GM23338 (cell line): ENCODE measurements at places on chromosomes 7 and 10.

- H3K27ac ChIP-seq, result no peak overlapping the region
- no peaks in the 10 kb centered on the region for H3K4me1 ChIP-seq
- DNase-seq, result no peak
- H3K27me3 ChIP-seq, result no peaks in the 10 kb centered on the region
Observed at GRCh38 chr7:106247841-106248240, 36.9 kb downstream of the NAMPT start.

DNA sequence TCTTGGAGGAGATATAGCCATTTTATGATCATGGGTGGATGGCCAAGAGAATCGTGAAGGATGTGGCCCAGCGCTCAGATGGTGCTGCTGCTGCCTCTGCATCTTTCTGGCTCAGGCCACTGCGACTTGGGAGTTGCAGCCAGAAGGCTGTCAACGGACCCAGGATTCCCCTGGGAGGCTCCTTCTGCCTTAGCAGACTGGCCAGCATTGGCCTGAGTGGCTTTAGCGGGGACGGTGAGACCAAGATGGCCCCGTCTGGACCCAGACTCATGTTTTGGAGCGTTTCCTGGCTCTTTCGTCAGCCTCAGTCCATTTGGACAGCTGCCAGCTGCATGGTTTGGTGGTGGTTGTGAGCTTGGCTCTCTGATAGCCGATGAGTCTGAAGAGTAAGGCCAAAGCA, 97.2 kb downstream of the GALNT17 start:
- DNase-seq, result no peak
- H3K4me1 ChIP-seq, result peaks cover 5% of the 10 kb centered on the region; the same call in 1 of the 2 replicates
- no peaks in the 10 kb centered on the region for H3K27me3 ChIP-seq

DNA sequence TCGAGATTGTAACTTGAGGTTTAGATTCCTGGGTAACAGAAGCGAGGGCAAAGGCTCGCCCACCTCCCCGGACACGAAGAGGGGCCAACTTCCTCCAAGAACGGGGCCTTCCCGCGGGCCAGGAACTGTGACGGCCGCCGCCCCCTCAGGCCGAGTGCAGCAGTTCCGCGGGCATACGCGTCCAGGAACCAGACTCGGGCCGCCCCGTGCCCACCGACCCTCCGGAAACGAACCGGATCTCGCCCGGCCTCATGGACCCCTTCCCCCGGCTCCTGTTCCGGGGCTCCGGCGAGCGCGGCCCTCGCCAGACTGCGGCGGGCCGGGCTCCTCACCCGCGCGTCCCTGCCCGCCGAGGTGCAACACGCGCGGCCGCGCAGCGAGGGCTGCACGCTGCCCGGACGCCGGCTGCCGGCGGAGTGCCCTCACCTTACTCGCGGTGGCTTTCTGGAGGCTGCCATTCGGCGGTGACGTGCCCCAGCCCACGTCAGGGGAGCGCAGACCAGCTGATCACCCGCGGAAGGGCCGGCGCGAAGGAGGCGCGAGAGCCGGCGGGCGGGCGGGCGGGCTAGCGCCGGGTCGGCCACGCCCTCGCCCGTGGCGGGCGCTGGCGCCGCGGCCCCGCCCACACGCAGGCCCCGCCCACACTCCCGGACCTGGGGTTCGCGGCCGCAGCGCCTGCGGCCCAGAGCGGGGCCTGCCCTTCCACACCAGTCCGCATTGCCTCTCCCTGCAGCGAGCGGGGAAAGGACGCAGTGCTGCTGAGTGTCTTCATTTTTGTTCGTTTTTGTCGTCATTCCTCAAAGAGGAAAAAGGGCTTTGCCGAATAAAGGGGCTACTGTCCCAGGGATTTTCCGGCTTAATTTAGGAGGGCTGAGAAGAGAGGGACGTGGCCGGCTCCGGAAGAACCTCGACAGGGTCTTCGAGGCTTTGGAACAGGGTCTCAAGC, at the start of gene XPNPEP1:
Gene XPNPEP1 (minus strand): TSS at position 536 of the 946 bp plus-strand sequence. CDS start 78 bp downstream, at position 458.
- no peaks in the 10 kb centered on the region for H3K36me3 ChIP-seq
- peak within 1 kb of the TSS; percentile 79 for H3K4me3 ChIP-seq
- H3K4me1 ChIP-seq, result peaks cover 30% of the 10 kb centered on the region

- no peak for DNase-seq
- no peaks in the 10 kb centered on the region for H3K4me1 ChIP-seq
- no peak overlapping the region for H3K4me3 ChIP-seq
- H3K27me3 ChIP-seq, result peaks cover 7% of the 10 kb centered on the region; the same call in 1 of the 2 replicates
- no peaks in the 10 kb centered on the region for H3K36me3 ChIP-seq
Observed at GRCh38 chr7:11533229-11533820, 298.7 kb downstream of the THSD7A start.

- peak overlapping the region; percentile 74; the same call in 1 of the 2 replicates for H3K27ac ChIP-seq
- peak; percentile 35 for DNase-seq
- peaks cover 3% of the 10 kb centered on the region; the same call in 1 of the 2 replicates for H3K4me1 ChIP-seq
- no peaks in the 10 kb centered on the region for H3K27me3 ChIP-seq
Observed at GRCh38 chr7:75623390-75624133, 115.2 kb downstream of the HIP1 start.

DNA sequence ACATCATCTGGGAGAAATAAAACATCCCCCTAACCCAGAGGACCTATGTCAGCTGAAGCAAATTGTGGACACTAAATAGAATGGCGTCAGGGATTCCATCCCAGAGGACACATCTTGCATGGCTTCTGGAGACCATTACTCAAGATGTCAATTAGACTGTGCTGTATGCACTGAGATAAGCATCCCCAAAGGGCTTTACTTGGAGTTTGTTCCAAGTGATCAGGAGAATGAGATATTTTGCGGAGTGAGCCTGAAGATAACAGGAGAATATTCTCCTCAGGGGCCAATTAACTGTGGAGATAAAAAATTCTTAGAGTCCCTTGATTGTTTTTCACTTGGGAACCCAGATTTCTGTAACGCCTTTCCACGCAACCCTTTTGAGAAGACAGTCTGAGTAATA, 4.5 kb upstream of the OR2AE1 start:
- DNase-seq, result no peak
- no peaks in the 10 kb centered on the region for H3K4me1 ChIP-seq
- H3K4me3 ChIP-seq, result no peak overlapping the region
- H3K27ac ChIP-seq, result no peak overlapping the region
- H3K36me3 ChIP-seq, result no peaks in the 10 kb centered on the region

GRCh38 chr10:30415593-30415992, 18.4 kb upstream of the MAP3K8 start:
- H3K4me1 ChIP-seq, result peaks cover 6% of the 10 kb centered on the region; the same call in 1 of the 2 replicates
- H3K4me3 ChIP-seq, result no peak overlapping the region
- H3K27ac ChIP-seq, result no peak overlapping the region
- no peaks in the 10 kb centered on the region for H3K36me3 ChIP-seq
- no peak for DNase-seq

- H3K36me3 ChIP-seq, result no peaks in the 10 kb centered on the region
- H3K4me1 ChIP-seq, result no peaks in the 10 kb centered on the region
- H3K27me3 ChIP-seq, result no peaks in the 10 kb centered on the region
- H3K27ac ChIP-seq, result no peak overlapping the region
- no peak overlapping the region for H3K4me3 ChIP-seq
- no peak for DNase-seq
Observed at GRCh38 chr10:71873582-71874211, 22.6 kb upstream of the PSAP start.

- H3K27me3 ChIP-seq, result no peaks in the 10 kb centered on the region
- no peaks in the 10 kb centered on the region for H3K4me1 ChIP-seq
- no peak overlapping the region for H3K27ac ChIP-seq
Observed at GRCh38 chr7:111370002-111370401, 192.3 kb downstream of the IMMP2L start.

DNA sequence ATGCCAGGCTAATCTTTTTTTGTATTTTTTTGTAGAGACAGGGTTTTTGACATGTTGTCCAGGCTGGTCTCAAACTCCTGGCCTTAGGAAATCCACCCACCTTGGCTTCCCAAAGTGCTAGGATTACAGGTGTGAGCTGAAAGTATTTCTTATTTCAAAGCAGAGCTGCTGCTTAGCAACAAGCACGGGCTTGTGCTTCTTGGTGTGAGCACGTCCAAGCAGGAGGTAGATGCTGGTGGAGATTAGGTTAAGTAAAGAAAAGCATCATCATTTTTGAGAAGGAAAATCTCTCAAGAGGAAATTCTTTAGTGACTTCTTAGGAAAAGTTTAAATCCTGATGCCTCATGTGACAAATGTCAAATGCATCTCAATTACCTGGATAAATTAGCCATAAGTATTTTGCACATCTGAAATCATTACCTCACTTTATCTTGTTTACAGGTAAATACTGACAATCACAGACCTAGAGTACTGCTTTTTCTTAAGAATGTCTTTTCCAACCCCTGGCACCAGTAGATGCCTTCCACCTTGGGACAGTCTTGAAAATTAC, 431.8 kb upstream of the FZD8 start:
- no peaks in the 10 kb centered on the region for H3K4me1 ChIP-seq
- no peak overlapping the region for H3K27ac ChIP-seq
- H3K27me3 ChIP-seq, result no peaks in the 10 kb centered on the region

DNA sequence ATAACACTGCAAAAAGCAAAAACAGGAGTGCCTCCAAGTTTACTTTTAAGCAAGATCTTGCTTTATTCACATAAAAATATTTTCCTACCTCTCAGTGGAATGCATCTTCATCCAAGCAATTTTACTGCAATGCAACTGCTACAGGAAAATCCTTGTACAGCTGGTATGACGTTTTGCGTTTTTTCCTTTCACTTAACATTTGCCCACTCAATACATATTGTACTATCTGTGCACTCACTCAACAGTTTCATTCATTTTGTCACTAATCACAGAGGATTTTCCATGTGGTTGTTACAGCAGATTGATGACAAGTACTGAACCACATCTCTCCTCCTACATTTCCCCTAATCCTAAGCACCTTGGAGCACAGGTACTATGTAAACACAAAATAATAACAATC, 222.0 kb upstream of the IMMP2L start:
- H3K4me1 ChIP-seq, result peaks cover 23% of the 10 kb centered on the region
- no peak overlapping the region for H3K4me3 ChIP-seq
